ENCODE measurements at places on chromosomes 16 and 17.

GRCh38 chr17:47990962-47991731, 20.2 kb downstream of the CDK5RAP3 start:
- no peak for DNase-seq

GRCh38 chr17:6913608-6914443, 82.0 kb upstream of the ALOX12 start:
- DNase-seq = peak; percentile 69

DNA sequence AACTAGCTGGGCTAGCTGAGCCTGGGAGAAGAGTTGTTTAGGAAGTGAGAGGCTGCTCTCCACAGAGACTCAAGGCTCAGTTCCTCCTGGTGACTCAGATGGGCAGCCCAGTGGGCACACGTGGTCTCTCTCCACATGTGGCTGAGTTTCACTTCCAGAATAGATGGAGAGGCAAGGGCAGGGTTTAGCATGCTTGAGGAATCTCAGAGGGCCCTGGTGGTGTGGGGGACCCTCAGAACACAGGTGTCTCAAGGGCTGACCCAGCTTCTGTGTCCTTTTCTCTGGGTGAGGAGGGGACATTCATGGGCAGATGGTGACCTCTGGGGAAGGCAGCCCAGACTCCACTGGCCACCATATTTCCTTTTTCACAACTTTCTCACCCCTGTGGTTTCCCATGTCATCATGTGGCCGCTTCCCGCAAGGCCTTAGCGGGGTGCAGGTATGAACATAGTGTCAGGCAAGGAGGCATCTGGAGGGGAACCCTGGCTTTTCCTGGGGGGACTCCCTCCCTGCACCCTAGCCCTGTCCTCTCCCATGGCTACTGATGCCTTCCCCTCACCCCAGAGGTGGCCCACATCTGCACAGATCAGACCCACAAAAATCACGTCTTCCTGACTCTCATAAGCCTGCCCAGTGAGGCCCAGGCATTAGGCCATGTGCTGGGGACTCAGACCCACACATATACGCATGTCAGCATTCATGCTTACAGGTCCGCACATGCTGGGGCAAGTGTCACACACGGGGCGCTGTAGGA, 3.3 kb downstream of the GRN start:
- no peak for DNase-seq

DNA sequence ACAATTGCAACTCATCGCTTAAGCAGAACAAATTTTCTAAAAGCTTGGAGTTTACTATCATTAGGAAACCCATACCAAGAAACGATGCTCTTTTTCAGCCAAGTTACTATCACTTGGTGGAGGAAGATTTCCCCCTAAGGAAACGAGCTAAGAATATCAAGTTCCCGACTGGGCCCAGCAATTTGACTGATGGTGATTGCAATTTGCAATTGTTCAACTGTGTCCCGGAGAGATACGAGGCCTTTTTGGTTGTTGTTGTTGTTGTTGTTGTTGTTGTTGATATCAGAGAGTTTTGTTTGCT, 6.2 kb downstream of the HS3ST3A1 start:
- DNase-seq = no peak

DNA sequence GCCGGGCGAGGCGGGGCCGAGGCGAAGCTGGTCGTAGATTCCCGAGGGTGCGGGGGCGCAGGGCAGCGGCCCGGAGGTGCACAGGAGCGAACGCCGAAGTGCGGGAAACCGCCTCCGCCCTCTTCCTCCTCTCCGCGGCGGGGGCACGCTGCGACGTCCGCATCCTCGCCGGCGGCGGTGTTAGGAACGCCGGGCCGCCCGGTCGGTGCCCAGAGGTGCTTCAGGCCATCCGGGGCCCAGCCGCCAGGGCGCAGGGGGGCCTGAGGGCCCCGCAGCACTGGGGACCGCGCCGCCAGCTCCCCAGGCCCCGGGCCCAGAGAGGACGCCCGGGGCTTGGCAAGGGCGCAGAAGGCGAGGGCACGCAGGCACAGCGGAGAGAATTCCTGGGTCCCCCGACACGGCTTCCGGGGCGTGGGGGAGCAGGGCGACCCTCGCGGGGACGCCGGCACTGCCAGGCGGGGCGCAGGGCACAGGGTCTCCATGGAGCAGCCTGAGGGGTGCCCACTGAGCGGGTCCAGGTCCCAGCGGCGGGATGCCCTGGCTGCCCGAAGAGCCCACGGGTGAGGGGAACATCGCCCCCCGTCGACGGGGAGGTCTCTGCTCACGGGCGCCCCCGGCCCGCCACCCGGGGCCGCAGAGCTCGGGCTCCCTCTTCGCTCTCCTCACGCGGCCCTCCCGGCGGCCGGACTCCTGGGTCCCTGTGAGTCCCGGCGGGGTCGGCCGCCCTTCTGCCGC, 576 bp downstream of the EPOP start:
- peak; percentile 29 for DNase-seq
